Activated CD4-positive, alpha-beta T cell treated with anti-CD3 and anti-CD28 coated beads for 4 hours (primary cell): ENCODE measurements at places on chromosomes 5 and 9.

DNA sequence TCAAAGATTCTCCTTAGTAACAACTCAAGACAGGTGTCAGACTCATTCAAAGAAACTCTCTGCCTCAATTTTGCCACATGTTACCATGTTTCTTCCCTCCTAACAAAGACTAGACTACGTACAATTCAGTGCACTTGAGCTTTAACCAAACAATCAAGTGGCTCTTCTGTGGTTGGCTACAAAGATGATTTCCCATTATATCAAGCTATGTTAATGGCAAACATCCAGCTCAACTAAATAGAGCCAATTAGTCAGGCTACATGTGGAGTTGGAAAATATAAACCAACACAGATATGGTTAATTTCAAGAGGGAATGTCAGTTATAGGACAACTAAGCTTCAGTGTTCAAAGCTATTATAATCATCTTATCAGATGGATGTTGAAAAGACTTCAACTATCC, 29.2 kb upstream of the ADRA1B start:
- no peak for DNase-seq

- DNase-seq, result no peak
Measured at GRCh38 chr9:128712451-128713410, 10.4 kb downstream of the PKN3 start.

GRCh38 chr9:4548811-4549725, 58.8 kb downstream of the SLC1A1 start:
- no peak for DNase-seq

GRCh38 chr5:171953860-171954701, 52.4 kb downstream of the FBXW11 start:
- DNase-seq, result no peak

DNA sequence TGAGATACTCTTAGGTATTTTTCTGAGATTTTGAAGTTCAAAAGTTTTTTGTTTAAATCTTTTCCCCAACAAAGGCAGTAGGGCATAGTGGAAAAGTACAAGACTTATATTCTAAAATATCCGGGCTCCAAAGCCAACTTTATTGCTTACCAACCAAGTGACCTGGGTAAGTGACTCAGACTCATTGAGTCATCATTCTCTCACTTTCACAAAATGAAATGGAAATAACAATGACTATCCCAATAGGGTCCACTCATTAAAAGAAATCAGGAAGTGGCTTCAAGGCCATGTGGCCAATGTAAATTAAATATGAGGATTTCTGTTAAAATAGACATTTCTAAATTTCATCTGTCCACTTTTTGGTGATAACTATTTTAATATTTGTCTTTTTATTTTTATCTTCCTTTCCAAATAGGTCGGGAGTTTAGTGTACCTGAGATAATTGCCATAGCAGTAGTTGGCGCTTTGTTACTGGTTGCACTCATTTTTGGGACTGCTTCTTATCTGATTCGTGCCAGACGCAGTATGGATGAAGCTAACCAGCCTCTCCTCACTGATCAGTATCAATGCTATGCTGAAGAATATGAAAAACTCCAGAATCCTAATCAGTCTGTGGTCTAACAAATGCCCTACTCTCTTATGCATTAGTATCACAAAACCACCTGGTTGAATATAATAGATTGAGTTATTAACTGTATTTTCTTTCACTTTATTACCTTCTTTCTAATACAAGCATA, 15.5 kb downstream of the TYRP1 start:
- no peak for DNase-seq

GRCh38 chr5:74418709-74419108, 221.8 kb downstream of the ENC1 start:
- no peak for DNase-seq

- no peak for DNase-seq
Measured at GRCh38 chr9:16623989-16624743, 246.3 kb downstream of the BNC2 start.

- DNase-seq, result no peak
Measured at GRCh38 chr5:10627160-10627701, 63.4 kb downstream of the ANKRD33B start.

GRCh38 chr9:120926397-120926928, at the start of gene TRAF1:
Gene TRAF1, minus strand, starts transcription at chr9:120926796. Its CDS starts 721 bp downstream, at chr9:120926075.
- no peak for DNase-seq

DNA sequence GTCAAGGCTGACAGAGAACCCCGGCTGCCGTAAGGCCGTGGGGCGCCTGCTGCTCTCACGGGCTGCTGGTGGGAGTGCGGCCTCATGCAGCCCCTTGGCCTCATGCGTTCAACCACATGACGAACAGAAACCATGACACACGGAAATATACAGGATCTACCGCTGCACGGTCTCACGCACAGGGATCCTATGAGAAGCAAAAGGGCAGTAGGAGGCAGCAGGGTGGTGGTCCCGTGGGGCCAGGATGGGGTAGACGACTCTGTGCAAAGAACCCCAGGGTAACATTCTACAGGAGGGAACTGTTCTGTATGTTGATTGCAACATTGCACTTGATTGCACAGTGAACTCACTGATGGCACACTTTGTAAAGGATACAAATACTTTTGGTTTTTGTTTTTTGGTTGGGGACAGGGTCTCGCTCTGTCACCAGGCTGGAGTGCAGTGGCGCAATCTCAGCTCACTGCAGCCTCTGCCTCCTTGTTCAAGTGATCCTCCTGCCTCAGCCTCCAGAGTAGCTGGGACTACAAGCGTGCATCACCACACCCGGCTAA, 51.6 kb downstream of the NACC2 start:
- no peak for DNase-seq

- DNase-seq, result no peak
Measured at GRCh38 chr9:14616188-14616982, 76.8 kb downstream of the ZDHHC21 start.

DNA sequence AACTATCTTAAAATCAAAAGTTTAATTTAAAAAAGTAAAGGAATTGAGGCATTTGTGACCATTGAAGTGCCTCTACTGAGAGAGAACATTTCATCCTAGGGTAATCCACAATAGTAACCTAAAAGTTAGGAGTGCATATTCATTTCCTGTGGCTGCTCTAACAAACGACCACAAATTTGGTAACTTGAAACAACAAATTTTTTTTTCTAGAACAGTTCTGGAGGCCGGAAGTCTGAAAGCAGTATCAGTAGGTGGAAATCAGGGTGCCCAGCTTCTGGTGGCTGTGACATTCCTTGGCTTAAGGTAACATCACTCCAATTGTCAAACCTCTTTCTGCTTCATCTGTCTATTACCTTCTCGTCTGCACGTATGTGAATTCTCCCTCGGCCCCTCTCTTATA, 67.1 kb upstream of the SSBP2 start:
- DNase-seq, result no peak

- no peak for DNase-seq
Measured at GRCh38 chr5:158976035-158976434, 123.7 kb downstream of the EBF1 start.

GRCh38 chr5:170861917-170862766, at the start of gene RANBP17:
Gene RANBP17, plus strand, starts transcription at chr5:170862018.
- no peak for DNase-seq

- DNase-seq, result no peak
Measured at GRCh38 chr9:96617439-96618185, 2.0 kb downstream of the CDC14B start.

DNA sequence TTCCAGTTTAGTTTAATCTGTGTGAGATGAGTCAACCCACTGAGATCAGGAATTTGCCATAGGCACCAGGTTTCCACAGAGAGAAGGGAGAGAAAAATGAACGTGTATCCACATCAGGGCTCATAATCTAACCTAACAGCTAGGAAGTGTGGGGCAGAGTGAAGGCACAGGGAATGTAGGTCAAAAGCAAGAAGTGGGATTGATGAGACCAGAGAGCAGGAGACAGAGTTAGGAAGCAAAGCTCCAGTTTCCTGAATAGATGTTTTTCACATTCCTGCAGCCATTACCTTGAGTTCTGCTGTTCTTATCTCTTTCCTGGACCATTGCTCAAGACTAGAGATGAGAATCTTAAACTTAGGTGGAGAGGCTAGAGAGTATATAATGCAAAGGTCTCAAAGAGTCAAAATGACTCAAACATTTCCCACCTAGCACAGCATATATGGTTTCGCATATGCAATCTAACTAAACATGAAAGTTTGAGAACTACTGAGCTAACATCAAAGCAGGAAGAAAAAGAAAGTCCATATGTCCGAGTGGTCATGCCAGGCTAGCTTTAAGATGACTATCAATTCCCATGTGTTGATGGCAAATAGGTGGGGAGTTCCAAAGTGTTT, 41.1 kb upstream of the GNAQ start:
- DNase-seq, result no peak

DNA sequence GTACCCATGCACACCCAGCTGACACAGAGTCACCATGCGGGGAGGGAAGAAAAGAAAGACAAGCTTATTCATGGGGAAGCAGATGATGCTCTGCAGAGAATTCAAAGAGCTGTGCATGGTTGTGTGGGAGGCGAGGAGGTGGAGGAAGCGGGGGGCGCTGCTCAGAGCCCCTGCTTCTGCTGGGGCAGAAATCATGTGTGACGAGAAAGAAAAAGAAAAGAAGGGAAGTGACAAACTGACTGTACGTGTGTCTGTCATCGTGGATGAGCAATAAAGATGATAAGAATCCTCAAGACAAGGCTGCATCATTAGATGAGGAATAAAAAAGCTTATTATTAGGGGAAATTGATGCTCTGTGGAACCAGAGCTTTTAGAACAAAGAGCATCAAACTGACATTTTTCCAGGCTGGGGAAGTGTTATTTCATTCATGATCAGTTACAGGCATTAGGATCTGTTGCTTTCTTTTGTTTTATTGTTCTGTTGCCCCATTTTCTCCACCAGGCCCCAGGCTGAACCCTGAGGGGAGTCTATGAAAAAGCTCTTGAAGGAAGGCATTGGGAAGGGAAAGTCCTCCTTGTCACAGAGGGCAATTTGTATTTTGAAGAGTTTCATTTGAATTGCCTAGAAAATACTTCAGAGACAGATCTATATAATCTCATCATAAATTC, 20.3 kb upstream of the SH3RF2 start:
- DNase-seq, result no peak

DNA sequence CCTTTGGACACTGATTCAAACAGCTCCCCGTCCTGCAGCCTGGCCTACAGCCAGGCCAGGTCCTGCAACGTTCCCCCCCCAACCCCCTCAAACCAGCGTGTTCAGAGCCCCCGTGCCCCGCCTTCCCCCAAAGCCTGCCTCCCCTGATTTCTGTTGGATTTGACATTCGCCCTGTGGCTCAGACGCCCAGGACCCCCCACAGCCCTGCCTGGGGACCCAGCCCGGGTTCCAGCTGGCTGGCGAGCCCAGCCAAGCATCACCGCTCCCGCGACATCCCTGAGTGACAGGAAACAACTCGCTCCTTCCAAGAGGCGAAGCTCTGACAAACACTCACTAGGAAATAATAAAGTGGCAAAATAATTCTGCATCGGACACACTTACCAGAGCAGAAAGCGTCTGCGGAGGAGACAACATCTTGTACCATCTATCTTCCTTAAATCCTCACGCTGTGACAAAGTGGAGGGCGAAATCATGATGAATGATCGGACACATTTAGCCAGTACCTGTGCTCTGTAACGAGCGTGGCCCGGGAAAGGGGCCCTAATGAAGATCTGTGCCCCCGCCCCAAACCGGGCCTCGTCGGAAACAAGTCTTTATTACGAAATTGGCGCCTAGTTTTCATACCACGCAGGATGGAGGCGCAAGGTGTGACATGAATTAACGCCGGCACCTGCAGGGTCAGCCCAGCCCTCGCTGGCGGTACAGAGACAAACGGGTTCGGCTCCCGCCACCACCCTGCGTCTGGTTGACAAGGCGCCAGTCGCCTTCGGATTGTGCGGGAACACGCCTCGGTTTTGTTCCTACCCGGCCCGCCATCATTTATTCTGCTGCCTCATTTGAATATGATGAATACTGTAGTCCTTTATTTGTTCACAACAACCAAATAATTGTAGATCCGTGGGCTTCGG, 91.0 kb upstream of the MVB12B start:
- DNase-seq, result no peak

DNA sequence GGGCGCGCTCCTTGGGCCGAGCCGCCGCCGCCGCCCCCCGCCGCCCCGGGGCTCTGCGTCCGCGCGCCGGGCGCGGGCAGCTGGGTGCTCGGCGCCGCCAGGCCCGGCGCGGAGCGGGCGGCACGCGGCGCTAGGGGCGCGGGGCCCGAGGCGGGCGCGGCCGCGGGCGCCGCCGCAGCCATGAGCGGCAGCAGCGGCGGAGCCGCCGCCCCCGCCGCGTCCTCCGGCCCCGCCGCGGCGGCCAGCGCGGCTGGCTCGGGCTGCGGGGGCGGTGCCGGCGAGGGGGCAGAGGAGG, 351 bp downstream of the TRIO start:
- DNase-seq, result no peak

GRCh38 chr9:6845128-6845826, 87.5 kb downstream of the KDM4C start:
- no peak for DNase-seq

DNA sequence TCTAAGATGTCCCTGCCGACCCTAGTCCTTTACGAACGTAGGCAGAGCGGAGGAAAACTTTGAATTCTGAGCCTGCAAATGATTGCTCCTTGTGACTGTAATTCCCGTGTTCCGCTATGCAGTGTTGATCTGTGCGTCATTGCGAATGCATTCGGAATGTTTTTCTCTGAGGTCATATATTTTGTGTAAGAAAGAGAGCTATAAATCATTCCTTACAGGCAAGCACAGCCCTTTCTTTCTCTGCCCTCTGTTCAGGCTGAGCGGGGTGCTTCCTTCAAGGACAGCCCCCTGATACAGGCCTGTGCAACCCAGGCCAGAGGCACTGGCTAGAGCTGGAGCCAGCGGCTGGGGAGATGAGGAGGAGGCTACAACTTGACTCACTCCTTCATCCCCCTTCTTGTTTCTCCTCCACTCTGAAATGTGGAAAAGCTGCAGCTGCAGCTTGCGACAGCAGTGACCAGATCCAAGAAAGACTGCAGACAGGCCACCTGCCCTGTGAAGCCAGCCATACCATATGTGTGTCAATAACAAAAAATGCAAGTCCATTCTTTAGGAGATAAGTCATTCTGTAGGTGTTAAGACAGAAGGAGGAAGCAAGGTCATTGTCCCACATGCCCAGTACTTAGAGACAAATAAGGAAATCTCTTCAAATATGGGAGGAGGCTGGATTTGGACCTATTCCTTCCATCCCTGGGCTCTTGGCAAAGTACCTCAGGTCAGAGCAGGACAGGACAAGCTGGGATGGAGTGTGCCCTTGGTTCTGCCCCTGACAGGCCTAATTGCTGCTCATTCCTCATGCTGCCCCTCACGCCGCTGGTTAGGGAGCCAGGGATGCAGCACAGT, 345.7 kb upstream of the WWC1 start:
- DNase-seq, result no peak

GRCh38 chr9:34446468-34446891, 11.9 kb downstream of the FAM219A start:
- DNase-seq, result no peak

DNA sequence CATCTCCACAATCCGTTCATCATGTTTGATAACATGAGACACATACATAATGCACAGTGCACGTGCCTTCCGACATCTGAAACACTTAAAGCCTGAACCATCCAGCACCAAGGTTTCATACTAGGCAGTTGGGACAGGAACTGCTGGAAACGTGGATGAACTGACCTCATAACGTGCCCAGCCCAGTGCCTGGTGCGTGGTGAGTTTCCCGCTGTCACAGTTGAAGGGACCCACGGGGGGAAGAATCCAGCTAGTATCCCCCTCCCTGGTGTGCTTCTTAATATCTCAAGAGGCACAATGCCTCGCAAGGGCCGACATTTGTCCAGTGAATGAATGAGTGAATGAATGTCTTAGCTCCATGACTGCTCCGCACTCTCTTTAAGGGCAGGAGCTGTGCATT, 23.2 kb downstream of the BARX1 start:
- DNase-seq, result no peak
